ENCODE measurements at places on chromosomes 16 and 17. TPM values are rescaled to one million over a fixed set of nuclear protein-coding genes. Genes with fewer than 3 reads are reported as not detected.

DNA sequence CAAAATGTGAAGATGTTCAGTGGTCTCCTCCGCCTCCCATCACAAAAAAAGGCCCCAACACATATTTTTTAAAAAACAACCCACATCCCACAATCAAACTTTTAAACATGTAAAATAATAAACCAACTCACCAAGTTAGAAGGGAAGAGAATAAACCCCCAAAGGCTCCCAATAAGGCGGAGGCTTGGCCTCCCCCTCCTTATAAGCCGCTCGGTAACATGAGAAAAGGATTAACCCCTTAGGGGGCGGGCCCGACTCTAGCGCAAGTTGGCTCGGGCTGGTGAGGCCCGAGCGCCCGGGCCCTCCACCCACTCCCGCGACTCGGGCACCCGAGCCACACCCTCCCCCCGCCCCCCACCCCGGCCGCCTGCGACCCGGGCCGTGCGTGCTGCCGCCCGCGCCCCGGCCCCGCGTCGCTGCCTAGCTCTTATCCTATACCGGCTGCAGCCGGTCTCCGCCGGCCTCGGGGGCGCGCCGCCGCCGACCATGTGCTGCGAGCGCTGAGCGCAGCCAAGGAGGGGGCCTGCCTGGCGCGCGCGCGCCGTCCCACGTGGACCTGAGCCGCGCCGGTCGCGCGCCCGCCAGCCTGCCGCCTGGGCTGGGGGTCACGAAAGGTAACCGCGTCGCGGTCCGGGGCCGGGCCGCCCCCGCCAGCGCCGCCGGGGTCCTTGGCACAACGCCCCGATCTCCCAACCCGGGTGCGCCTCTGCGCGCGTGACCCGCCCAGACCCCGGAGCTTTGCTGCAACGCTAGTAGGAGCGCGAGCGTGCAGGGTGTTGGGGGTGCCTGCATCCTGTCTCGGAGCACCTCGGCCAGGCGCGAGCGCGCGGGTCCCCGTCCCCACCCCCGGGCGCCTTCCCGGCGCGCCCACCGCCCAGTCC lies at the start of the genes ARSG and SLC16A6:
ARSG (plus strand) TSS at position 541 of the 881 bp plus-strand sequence. CDS start 15,999 bp downstream, outside the sequence.
SLC16A6 (minus strand) TSS at position 173 of the 881 bp plus-strand sequence. CDS start 12,807 bp downstream, outside the sequence.
- DNase-seq = peak; percentile 88

The SECTM1 gene
- total RNA-seq = 12.7 TPM

DNA sequence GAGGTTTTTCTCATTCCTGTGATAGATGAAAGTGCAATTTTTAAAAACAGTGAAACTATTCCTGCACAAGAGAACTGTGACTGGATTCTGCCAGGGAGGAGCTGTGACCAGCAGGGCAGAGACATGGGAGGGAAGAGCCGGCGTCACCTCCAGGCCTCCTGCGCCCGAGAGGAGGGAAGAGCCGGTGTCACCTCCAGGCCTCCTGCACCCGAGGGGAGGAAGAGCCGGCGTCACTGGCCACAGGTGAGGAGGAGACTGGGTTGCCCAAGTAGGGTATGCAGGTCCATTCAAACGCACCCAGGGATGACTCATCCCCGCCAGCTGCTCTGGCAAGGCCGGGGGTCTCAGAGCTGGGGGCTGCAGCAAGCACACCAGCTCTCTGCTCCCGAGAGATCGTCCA lies 56.7 kb downstream of the METRNL start:
- no peak for DNase-seq

The MFAP4 gene
- not detected for total RNA-seq

GRCh38 chr17:61464843-61465180 lies 12.6 kb downstream of the TBX4 start:
- no peak for DNase-seq

The KIF2B gene
- total RNA-seq = not detected

GRCh38 chr16:11560701-11561453 lies 25.8 kb downstream of the LITAF start:
- peak; percentile 77 for DNase-seq

DNA sequence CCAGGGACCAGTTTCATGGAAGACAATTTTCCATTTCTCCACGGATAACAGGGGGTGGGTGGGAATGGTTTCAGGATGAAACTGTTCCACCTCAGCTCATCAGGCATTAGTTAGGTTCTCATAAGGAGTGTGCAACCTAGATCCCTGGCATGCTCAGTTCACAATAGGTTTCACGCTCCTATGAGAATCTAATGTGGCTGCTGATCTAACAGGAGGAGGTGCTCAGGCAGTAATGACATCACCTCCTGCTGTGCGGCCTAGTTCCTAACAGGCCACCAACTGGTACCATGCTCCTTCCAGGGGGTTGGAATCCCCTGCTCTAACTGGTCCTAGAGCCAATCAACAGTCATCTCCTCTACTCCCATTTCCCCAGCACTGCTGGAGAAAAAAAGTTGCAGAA lies 19.9 kb downstream of the TEX14 start:
- DNase-seq = no peak

- DNase-seq = no peak
Measured at GRCh38 chr17:71084219-71084618, 914.9 kb downstream of the KCNJ2 start.

GRCh38 chr16:51825779-51826178 lies 674.7 kb upstream of the SALL1 start:
- DNase-seq = no peak

The UMOD gene
- not detected for total RNA-seq

DNA sequence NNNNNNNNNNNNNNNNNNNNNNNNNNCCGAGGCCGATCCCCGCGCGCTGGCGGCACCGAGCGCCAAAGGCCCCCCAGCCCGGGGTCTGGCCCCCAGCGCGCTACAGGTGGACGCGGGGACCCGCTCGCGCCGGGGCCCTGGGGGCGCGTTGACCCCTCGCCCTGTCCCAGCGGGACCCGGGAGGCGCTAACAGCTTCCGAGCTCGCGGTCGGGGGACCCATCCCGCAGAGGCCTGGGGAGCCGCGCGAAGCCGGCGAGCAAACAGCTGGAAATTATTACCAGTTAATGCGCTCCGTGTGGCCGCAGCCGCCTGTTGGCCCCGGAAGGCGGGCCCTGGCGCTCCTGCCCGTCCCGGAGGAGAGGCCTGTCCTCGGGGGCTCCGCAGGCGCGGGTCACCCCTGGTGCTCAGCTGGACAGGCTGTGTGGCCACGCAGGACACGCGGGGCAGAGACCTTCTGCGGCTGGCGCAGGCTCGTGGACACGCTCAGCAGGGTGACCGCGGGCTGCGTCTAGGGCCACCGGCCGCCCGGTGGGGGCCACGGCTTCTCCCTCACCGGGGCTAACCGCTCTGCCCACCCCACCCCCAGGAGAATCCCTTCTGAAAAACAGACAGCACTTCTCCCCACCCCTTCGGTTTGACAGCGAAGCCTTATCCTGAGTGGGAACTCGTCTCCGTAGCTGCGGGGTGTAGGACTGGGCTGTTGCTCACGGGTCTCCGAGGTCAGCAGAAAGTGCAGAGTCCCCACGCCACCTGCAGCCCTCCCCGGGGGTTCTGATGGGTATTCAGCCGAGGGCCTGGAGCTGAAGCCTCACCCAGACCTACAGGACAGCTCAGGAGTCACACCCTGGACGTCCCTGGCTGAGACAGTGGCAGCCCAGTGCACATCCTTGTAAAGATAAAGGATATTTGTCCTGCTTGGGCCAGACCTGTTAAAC lies 138.7 kb upstream of the RPH3AL start:
- peak; percentile 31 for DNase-seq

DNA sequence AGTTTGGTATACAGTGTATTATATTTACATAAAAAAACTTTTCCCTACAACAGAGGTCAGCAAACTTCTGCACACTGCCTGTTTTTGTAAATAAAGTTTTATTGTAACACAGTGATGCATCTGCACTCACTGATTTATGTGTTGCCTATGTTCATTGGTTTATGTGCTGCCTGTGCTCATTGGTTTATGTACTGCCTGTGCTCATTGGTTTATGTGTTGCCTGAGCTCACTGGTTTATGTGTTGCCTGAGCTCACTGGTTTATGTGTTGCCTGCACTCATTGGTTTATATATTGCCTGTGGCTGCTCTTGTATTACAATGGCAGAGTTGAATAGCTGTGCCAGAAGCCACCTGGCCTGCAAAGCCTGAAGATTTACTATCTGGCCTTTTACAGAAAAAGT lies 81.6 kb downstream of the MYH11 start:
- no peak for DNase-seq

DNA sequence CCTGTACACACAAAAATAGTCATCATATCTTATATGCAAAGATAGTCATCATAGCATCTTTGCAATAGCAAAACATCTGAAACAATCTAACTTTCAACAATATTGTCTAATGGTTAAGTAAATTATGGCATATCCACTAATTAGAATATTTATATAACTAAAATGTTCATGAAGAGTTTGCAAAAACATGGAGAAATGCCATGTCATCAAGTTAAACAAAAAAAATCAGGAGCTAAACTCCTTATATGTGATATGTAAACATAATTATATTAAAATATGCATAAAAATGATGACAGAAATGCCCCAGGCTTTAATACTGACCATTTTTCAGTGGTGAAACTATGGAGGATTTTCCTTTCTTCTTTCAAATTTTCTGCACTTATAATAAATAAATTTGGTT lies 22.3 kb upstream of the XYLT1 start:
- no peak for DNase-seq

The EMP2 gene
- not detected for total RNA-seq

The RNF227 gene
- 2.7 TPM for total RNA-seq

- DNase-seq = no peak
Measured at GRCh38 chr17:4740025-4740351, 260 bp upstream of the CXCL16 start.

DNA sequence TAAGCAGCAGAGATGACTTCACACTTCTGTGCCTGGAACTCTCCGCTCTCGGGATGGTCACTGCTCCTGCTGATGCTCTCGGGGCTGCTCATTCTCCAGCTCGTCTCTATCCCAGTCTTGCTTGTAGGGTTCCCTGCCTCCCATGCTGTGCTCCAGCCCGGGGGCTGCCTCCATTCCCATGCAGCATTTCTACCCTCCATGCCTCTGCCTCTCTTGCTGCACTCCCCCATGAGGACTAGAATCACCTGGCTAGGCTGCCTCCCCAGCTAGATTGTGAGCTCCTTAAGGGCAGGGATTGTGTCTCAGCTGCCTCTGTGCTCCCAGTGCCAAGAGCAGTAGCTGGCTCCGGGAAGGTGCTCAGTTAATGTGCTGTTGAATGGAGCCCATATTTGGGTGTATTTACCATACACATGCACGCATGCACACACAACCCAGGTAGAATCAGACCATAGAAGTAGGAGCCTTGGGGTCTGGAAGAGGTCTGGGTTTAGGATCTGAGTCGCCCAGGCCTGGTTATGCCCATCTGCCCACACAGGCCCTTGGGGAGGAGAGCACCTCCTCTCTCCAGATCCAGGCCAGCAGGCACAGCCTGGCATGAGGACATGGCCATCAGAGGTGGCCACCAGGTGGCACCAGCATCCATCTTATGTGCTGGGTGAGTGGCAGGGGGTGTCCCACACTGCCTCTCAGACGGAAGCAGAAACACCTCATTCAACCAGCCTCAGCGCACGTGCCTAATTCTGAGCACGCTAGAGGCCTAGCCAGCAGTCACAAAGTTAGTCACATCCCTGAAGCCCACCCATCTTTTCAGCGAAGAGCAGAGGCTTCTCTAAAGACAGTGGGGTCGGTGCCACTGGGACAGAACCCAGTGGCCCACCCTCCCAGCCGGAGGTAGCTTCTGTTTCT lies 9.3 kb downstream of the GIT1 start:
- DNase-seq = peak; percentile 94

- no peak for DNase-seq
Measured at GRCh38 chr16:87178977-87179376, 138.2 kb downstream of the C16orf95 start.

DNA sequence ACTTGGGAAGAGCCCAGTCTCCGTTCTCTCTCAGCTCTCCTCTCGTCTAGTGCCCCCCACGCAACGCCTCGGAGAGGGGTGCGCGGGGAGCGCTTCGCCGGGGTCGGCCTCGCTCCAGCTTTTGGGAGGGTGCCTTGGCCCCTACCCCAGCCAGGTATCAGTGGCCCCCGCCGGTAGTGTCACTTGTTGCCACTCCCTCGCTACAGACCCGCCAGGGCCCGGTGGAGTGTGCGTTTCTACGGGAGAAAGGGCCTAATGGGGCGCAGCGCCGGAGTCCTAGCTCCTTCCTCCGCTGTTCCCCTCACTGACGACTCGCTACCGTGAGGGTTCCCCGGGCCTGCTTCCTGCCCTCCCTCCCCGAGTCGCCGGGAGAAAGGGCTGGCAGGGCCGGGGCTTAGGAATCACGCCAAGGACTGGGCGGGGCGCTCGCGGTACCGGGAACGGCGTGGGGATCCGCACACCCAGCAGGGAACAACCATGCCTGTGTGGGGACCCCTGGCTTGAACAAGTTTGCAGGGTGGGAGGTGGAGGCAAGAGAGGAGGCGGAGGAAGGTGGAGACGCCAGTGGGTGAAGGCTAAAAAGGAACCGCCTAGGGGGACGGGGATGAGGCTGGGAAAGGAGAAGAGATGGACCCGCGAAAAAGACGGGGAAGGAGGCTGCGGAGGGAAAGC lies 997 bp upstream of the CDH11 start:
- no peak for DNase-seq

- DNase-seq = no peak
Measured at GRCh38 chr17:31525801-31526549, 134.5 kb downstream of the RAB11FIP4 start.

The FAM117A gene
- total RNA-seq = 20.9 TPM

DNA sequence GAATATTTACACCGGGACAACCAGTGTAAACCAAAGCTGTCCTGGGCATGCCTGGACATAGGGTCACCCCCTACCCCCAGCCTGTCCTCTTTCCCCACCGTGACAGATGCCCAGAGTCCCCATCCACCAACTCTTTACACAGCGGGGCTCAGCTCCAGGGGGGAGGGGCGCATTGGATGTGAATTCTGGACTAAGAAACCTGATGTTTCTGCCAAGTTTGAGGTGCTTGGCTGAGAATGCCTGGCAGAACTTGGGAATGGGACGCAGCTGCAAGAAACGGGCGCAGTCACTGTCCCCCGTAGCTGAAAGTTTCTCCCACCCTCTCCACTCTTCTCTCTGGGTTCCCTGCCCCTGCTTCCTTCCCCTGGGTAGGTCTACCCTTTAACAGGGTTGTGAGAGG lies 68.0 kb upstream of the CDC42EP4 start:
- DNase-seq = no peak

Measured in activated CD4-positive, alpha-beta memory T cell treated with anti-CD3 and anti-CD28 coated beads for 36 hours (primary cell).